T-helper 17 cell (primary cell): ENCODE measurements at places on chromosomes 1 and 21. TPM values are rescaled to one million over a fixed set of nuclear protein-coding genes. Genes with fewer than 3 reads are reported as not detected.
A peak's percentile ranks its signal among the peaks of the same experiment; 100 is the strongest.

GRCh38 chr1:192506741-192507155 lies 68.8 kb upstream of the RGS1 start:
- peaks cover 6% of the 10 kb centered on the region for H3K4me1 ChIP-seq
- no peak for DNase-seq
- H3K27me3 ChIP-seq = peaks cover 6% of the 10 kb centered on the region
- no peaks in the 10 kb centered on the region for H3K36me3 ChIP-seq

DNA sequence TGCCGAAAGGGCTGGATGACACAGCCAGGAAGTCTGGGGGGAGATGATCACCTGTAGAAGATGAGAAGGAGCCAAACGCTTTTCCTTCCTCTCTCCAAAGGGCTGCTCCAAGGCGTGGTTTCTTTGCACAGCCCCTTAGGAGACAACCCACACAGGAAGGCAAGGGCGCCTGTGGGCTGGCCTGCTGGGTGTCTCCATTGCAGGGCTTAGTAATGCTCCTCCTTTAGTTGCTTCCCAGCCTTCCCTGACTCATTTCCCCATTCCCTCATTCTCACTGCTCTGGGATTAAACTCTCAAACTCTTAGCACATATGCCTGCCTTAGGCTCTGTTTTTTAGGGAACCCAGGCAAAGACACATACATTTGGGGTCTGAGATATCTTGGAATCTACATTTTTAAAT lies 1.7 kb upstream of the CLCA1 start:
- no peak for DNase-seq
- H3K27me3 ChIP-seq = peaks cover 20% of the 10 kb centered on the region
- no peak overlapping the region for H3K27ac ChIP-seq
- H3K36me3 ChIP-seq = no peaks in the 10 kb centered on the region
- no peak overlapping the region for H3K4me3 ChIP-seq

GRCh38 chr1:203563291-203563690 lies 63.3 kb upstream of the ATP2B4 start:
- peaks cover 10% of the 10 kb centered on the region for H3K4me1 ChIP-seq
- peaks cover 10% of the 10 kb centered on the region for H3K27me3 ChIP-seq
- peaks cover 3% of the 10 kb centered on the region for H3K36me3 ChIP-seq
- DNase-seq = no peak

DNA sequence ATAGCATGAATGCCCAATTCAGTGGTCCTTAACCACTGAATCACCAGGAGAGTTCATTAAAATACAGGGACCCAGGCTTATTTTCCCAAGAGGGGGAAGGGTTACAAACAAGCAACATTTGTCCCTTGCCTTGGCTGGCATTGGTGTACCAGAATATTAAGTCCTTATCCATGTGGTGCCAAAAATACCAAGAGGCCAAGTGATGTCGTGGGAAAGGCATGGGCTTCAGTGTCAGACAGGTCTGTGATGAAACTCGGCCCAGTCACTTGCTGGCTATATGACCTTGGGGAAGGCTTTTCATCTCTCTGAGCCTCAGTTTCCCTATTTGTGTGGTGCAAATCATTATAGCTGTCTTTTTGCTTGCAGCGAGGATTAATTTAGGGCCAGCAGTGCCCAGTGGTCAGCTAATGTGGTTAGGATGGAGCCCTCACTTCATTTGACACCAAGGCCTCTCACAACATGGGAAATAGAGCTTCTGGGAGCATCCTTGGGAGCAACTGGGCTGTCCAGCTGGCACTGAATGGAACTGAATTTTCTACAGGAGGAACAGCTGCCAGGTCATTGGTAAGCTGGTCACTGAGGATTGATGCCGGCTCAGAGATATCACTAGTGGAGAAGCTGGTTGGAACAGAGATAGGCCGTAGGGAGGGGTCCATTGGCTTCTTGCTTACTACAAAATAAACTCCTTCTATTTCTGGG lies 77.2 kb upstream of the PPP2R5A start:
- no peak for DNase-seq
- no peaks in the 10 kb centered on the region for H3K4me1 ChIP-seq
- peaks cover under 1% of the 10 kb centered on the region for H3K36me3 ChIP-seq
- peaks cover 3% of the 10 kb centered on the region for H3K27me3 ChIP-seq

Gene SYPL2
- total RNA-seq = not detected

- no peaks in the 10 kb centered on the region for H3K27me3 ChIP-seq
- H3K4me3 ChIP-seq = peak within 1 kb of the TSS; percentile 95
- peaks cover 15% of the 10 kb centered on the region for H3K4me1 ChIP-seq
- peak within 1 kb of the TSS; percentile 37 for H3K27ac ChIP-seq
Observed at GRCh38 chr1:9128520-9129265, at the start of gene GPR157. Gene GPR157, minus strand, starts transcription at chr1:9129102. Its CDS starts 75 bp downstream, at chr1:9129027.

Gene STUM
- total RNA-seq = not detected

DNA sequence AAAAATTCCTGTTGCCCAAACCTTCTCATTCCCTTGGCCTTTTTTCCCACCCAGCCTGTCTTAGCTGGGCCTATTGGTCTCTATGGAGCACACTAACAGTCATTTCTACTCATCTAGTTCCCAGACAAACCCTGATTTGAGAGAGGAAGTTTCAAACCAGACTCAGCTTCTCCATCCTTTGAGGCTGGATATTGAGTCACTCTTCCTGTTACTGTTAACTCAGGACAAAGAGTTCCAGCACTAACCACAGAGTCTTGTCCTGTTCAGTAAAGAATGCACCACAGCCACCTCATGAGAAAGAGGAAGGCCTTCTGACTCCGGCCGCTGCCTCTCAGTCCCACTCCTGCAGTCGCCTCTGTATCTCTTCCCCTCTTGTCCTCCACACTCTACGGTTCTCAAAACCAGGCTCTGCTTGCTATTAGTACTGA lies 137.8 kb downstream of the PTPRC start:
- no peak overlapping the region for H3K27ac ChIP-seq
- peaks cover 5% of the 10 kb centered on the region for H3K27me3 ChIP-seq
- no peak for DNase-seq
- no peak overlapping the region for H3K4me3 ChIP-seq

DNA sequence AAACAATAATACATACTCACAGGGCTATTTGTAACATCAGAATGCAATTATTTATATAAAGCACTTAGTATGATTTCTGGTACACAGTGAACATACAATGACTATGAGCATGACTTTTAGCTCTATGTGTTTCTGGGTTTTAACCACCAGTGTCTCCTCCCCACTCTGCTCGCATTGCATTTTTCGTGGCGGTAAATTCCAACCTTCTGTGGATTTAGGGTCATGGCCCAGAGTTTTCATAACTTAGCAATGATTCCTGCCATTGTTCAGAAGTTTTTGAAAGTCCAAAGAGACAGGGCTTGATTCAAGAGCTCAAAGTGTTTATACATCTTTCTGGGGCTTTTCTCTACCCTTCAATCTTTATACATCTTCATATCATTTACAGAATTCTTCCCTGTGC lies 191.3 kb downstream of the BACH1 start:
- no peaks in the 10 kb centered on the region for H3K27me3 ChIP-seq
- H3K27ac ChIP-seq = no peak overlapping the region
- H3K4me1 ChIP-seq = peaks cover 4% of the 10 kb centered on the region
- no peak for DNase-seq
- H3K4me3 ChIP-seq = no peak overlapping the region
- H3K36me3 ChIP-seq = peaks cover 3% of the 10 kb centered on the region

- H3K27ac ChIP-seq = no peak overlapping the region
- no peaks in the 10 kb centered on the region for H3K27me3 ChIP-seq
- H3K36me3 ChIP-seq = peaks cover 2% of the 10 kb centered on the region
Observed at GRCh38 chr1:28882009-28882628, 32.2 kb upstream of the EPB41 start.

GRCh38 chr1:29388884-29389283 lies 152.6 kb downstream of the PTPRU start:
- H3K36me3 ChIP-seq = no peaks in the 10 kb centered on the region
- DNase-seq = no peak
- H3K27ac ChIP-seq = no peak overlapping the region

- no peak for DNase-seq
- no peaks in the 10 kb centered on the region for H3K36me3 ChIP-seq
- H3K4me1 ChIP-seq = peaks cover 5% of the 10 kb centered on the region
- H3K4me3 ChIP-seq = no peak overlapping the region
- H3K27me3 ChIP-seq = peaks cover 37% of the 10 kb centered on the region
- no peak overlapping the region for H3K27ac ChIP-seq
Observed at GRCh38 chr1:199685369-199685768, 342.1 kb upstream of the NR5A2 start.

GRCh38 chr1:200364091-200364759 lies 45.6 kb downstream of the ZNF281 start:
- DNase-seq = no peak
- no peak overlapping the region for H3K27ac ChIP-seq
- H3K4me1 ChIP-seq = no peaks in the 10 kb centered on the region
- peaks cover 4% of the 10 kb centered on the region for H3K36me3 ChIP-seq
- H3K4me3 ChIP-seq = no peak overlapping the region

GRCh38 chr1:203126866-203127665 lies 460 bp upstream of the ADORA1 start:
- peaks cover 10% of the 10 kb centered on the region for H3K36me3 ChIP-seq
- H3K27me3 ChIP-seq = peaks cover 88% of the 10 kb centered on the region
- peak overlapping the region; percentile 80 for H3K4me3 ChIP-seq

- DNase-seq = no peak
- H3K4me1 ChIP-seq = peaks cover 18% of the 10 kb centered on the region
- no peak overlapping the region for H3K27ac ChIP-seq
Observed at GRCh38 chr1:203517426-203518110, 23.6 kb downstream of the OPTC start.

- no peak overlapping the region for H3K27ac ChIP-seq
- H3K36me3 ChIP-seq = no peaks in the 10 kb centered on the region
- no peaks in the 10 kb centered on the region for H3K27me3 ChIP-seq
- H3K4me1 ChIP-seq = no peaks in the 10 kb centered on the region
Observed at GRCh38 chr21:28699596-28700259, 292.9 kb downstream of the LTN1 start.

DNA sequence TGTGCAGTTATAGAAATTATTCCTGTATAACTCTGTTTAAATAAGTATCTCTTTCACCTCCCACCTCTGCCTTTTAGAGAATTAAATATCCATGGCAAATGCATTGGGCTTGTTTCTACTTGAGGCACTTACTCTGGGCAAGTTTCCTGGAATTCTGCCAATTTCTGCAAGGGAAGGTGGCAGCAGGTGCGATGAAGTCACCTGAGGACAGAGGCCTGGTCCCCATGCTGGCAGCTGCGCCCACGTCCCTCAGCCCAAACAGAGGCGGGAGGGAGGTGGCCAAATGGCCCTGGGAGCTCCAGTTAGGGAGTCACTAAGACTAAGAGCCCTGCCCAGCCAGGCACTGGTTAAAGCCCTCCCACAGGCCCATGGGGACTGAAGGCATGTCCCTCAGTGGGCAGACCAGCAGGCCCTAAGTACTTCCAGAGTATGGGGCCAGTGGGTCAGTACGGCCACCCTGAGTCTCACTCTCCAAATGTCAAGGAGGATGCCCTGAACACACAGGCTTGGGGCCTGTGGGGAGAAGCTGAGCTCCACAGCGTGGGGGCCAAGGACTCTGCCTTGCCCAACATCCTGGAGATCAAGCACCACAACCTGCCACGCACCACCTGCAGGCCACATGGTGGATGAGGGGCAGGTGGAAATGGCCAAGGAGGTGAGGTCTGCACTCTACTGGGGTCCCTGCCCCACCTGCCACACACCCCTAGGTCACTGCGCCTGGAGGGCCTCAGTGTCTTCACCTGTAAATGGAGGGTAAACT lies 19.4 kb downstream of the ACOT7 start:
- H3K27ac ChIP-seq = peak overlapping the region; percentile 77
- H3K4me1 ChIP-seq = no peaks in the 10 kb centered on the region
- DNase-seq = no peak
- H3K4me3 ChIP-seq = no peak overlapping the region
- no peaks in the 10 kb centered on the region for H3K27me3 ChIP-seq

GRCh38 chr1:40599926-40600325 lies 65.6 kb downstream of the RIMS3 start:
- H3K27ac ChIP-seq = no peak overlapping the region
- H3K4me3 ChIP-seq = no peak overlapping the region
- peaks cover 24% of the 10 kb centered on the region for H3K27me3 ChIP-seq
- H3K36me3 ChIP-seq = peaks cover 2% of the 10 kb centered on the region
- peaks cover 4% of the 10 kb centered on the region for H3K4me1 ChIP-seq

Gene CCDC181
- total RNA-seq = not detected

GRCh38 chr1:153509729-153510354 lies 25.9 kb downstream of the S100A6 start:
- H3K4me3 ChIP-seq = no peak overlapping the region
- no peaks in the 10 kb centered on the region for H3K27me3 ChIP-seq
- H3K4me1 ChIP-seq = peaks cover 11% of the 10 kb centered on the region
- no peaks in the 10 kb centered on the region for H3K36me3 ChIP-seq
- peak; percentile 34 for DNase-seq

DNA sequence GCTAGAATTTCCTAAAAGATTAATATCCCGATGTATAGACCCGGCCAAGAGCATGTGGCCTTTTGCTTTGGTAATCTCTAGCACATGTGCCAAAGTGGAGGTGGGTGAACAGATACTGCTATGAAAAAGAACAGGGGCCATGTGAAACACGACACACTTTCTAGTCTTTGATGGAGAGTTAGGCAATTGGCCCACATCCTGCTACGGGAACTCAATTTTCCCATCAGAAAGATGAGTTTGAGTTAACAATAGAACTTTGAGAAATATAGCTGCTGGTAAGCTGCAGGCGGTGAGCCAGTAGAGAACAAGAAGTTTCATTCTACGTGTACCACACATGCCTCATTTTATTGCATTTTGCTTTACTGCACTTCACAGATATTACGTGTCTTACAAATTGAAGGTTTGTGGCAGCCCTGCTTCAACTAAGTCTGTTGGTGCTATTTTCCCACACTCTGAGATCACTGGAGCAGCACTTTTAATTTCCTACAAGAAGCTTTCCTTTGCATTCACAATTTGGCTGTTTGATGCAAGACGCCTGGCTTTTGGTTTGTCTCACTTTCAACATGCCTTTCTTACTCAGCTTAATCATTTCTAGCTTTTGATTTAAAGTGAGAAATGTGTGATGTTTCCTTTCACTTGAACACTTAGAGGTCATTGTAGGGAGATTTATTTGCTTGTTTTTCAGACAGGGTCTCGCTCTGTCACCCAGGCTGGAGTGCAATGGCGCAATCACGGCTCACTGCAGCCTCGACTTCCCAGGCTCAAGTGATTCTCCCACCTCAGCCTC lies 46.3 kb downstream of the HTR6 start:
- peaks cover 12% of the 10 kb centered on the region for H3K4me1 ChIP-seq
- peaks cover 3% of the 10 kb centered on the region for H3K36me3 ChIP-seq
- H3K27me3 ChIP-seq = no peaks in the 10 kb centered on the region

DNA sequence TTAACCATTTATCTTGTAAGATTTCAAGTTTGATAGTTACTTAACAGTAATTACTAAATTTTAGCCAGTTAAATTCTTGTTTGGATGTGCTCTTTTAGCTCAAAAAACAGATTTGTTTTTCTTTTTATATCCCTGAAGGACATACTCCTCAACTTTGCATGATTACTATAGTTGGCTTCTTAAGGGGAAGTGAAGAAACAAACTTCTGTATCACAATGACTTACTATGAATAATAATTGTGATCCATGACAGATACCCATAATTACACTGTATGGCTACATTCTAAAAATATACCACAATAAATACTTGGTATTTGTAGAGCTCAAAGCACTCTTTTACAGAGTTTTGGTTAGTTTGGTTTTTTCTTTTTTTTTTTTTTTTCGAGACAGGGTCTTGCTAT lies 55.8 kb downstream of the IARS2 start:
- H3K27me3 ChIP-seq = no peaks in the 10 kb centered on the region
- H3K27ac ChIP-seq = no peak overlapping the region
- peaks cover 2% of the 10 kb centered on the region for H3K4me1 ChIP-seq
- no peak overlapping the region for H3K4me3 ChIP-seq
- H3K36me3 ChIP-seq = peaks cover 6% of the 10 kb centered on the region

- no peak overlapping the region for H3K4me3 ChIP-seq
- H3K27me3 ChIP-seq = peaks cover 8% of the 10 kb centered on the region
- no peak overlapping the region for H3K27ac ChIP-seq
- H3K36me3 ChIP-seq = peaks cover 3% of the 10 kb centered on the region
Observed at GRCh38 chr1:207612762-207613161, 32.2 kb upstream of the CR1L start.

- H3K4me3 ChIP-seq = no peak overlapping the region
- H3K4me1 ChIP-seq = peaks cover 2% of the 10 kb centered on the region
- H3K27ac ChIP-seq = no peak overlapping the region
- peaks cover 34% of the 10 kb centered on the region for H3K27me3 ChIP-seq
- H3K36me3 ChIP-seq = peaks cover 2% of the 10 kb centered on the region
Observed at GRCh38 chr1:9472386-9473031, 66.8 kb upstream of the SLC25A33 start.
